ENCODE measurements at places on chromosomes 1 and 21.

DNA sequence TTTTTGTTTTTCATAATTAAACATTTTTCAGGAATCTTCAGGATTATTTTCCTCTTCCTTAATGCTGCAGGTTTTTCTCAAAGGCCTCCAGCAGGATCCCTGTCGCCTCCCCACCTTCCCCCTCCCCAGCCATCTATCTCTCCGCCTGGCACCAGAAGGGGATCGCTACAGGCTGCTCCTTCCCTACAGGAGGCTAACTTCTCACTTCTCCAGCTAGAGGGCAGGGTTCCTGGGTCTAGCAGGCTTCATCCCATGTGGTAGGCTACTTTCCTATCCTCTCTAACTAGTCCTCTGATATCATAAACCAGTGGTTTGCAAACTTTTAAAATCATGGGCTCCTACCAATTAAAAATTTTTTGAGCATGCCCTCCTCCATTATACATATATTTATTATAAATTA lies 104.1 kb downstream of the KCNN3 start:
- DNase-seq: no peak

GRCh38 chr1:246302251-246302625 lies 204.8 kb downstream of the SMYD3 start:
- no peak for DNase-seq

- no peak for DNase-seq
Observed at GRCh38 chr1:53400761-53401674, 58.2 kb upstream of the DMRTB1 start.

- no peak for DNase-seq
Observed at GRCh38 chr1:108657356-108658080, 3.4 kb downstream of the HENMT1 start.

DNA sequence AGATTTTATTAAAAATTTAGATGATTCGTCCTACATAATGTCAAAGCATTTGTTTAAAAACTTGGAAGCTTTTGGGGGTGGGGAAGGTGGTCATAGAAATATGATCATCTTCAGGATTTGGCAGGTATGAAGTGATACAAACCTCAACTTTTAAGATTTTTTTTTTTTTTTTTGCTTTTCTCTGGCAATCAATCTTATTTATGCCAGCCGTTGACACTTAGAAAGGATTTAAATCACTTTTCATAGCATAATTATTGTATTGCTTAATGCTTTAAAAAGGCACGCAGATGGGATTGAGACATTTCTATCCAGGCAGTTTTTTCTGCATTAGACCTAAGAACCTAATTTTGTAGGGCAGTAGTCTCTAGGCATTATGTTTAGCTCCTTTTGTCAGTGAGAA lies 19.7 kb downstream of the MRPS6 start:
- no peak for DNase-seq

DNA sequence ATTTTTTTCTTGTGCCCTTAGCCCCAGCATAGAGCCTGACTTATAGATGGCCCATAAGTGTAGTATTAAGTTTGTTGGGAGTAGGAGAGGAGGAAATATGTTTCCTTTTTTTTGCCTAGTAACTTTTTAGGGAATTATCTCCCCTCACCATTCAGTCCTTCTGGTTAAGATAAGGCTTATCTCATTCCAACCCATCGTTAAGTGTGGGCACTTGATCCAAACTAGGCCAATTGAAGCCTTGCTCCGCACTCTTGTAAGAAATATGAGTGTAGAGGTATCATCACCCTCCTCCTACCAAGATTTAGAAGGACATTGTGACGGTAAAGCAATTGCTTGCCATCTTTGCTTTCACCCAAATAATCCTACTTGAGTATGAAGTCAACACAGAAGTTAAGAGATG lies 8.8 kb upstream of the FGGY start:
- DNase-seq: no peak

DNA sequence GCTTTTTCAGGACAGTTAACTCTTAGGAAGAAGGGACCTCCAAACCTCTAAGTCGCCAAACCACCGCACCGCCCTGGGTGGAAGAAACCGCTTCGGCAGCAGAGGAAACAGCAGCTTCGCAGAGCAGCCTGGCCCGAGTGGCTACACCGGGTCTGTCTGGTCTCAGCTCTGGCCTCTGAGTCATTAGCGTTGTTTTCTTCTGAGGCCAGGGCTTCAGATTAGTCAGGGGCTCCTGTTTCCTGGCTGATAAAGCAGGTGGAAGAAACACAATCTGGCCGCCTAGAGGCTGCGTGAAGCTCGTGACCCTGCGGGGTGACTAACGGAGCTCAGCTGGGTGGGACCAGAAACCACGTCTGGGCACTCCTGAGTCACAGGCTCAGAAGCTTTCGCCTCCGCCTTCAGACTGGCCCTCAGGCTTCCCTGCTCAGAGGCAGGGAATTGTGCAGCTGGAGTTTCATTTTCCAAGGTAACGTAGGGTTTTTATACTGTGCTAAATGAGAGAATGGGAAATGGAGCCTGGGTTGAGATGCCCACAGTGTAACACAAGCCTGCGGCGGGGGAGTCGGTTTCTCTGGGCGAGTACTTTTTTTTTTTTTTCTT lies 44.9 kb downstream of the CHAF1B start:
- DNase-seq: peak; percentile 17

DNA sequence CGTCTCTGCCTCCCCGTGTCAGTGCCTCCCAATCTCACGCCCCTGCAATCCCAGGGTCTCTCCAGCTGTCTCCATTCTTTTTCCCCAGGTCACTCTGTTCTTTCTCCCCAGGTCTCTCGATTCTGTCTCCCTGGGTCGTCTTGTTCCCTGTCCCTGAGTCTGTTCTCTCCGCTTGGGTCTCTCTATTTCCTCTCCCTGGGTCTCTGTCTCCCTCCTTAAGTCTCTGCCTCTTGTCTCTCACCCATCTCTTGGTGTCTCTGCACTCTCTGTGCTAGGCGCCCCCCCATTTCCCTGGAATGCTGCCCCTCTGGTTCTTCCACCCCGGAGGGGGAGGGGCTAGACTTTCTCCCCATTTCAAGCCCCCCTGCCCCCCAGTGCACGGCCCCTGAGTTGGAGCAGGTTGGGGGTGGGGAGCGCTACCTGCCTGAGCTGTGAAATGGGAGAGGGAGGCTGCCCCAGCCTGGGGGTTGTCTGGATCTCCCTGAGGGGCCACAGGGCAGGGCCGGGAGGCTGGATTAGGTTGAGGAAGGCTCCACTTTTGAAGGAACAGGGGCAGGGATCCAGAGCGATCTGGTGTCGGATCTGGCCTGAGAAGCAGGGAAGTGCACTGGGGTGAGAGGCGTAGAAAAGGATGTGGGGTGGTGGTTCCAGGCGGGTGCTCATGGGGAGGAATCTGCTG lies 1.4 kb downstream of the PTPRF start:
- DNase-seq: no peak

GRCh38 chr1:181314959-181315358 lies 168.4 kb upstream of the CACNA1E start:
- no peak for DNase-seq

DNA sequence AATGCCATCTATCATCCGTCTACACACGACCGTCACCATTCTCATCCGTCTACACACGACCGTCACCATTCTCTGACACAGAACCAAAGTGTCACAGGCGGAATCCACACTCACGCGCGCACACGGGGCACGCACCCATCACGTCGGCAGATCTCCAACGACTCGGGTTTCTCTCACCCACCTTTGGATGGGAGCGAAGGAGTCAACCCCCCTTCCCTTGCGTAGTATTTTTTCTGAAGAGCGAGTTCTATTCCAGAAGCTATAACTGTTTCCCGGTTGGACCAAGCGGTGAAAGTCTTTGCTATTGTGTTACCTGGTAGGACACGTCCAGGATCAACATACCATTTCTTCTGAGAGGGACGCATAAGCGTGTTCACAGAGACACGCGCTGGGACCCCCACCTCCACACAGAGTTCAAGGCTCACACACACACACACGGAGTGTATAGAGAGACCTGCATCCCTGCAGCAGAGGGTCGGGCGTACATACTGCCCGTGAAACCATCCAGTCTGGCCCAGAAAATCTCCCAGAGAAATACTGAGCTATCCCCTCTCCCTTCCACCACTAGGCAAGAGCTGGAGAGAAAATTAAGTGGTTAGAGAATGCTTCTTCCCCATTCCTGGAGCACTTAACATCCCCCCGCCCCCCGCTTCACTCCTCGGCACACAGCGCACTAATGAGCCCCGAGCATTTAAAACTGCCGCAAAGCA lies 741 bp downstream of the DUSP10 start:
- peak; percentile 19 for DNase-seq

DNA sequence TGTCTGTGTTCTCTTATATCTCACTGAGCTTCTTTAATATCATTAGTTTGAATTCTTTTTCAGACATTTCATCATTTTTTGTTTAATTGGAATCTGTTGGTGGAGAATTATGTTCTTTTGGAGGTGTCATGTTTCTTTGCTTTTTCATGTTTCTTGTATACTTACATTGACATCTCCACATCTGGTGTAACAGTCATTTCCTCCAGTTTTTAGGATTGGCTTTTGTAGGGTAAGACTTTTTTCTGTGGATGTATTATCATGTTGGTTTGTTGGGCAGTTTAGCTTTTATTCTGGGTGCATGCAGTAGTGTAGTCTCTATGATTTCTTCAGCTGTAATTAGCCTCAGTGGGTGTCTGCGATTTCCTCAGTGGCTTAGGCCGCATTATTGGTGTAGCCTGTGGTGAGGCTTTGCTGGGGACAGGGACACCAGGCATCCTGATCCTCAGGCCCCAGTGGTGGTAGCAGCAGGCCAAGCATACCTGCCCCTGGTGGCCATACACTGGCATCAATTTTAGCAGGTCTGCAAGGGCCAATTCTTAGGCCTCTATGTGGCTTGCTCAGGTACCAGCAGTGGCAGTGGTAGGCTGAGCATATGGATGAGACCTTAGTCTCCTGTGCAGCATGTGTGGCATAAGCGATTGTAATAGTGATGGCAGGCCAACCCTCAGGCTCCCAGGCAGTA lies 77.6 kb upstream of the SAMD13 start:
- DNase-seq: no peak

DNA sequence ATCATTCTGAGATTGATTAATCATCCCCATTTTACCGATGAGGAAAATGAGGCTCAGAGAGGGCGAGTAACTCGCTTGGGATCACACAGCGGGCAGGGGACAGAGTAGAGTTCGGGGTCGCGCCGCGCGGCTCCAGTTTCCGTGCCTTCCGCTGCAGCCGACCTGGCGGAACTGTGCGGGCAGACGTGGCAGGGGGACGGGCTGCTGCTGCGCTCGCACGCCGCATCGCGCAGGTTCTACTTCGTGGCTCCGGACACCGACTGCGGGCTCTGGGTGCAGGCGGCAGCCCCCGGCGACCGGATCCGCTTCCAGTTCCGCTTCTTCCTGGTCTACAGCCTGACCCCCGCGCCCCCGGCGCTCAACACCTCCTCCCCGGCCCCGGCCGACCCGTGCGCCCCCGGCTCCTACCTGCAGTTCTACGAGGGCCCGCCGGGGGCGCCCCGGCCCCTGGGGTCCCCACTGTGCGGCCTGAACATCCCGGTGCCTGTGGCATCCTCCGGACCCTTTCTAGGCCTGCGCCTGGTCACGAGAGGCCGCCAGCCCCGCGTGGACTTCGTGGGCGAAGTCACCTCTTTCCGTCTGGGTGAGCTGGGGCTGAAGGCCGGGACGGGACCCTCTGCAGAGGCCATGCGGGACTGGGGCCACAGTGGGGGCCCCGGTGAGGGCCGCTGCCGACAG lies 2.3 kb downstream of the LDLRAD2 start:
- DNase-seq: no peak
